Muscle of arm (tissue), 14 donors: ENCODE measurements at places on chromosomes 2 and 18. TPM values are rescaled to one million over a fixed set of nuclear protein-coding genes. Genes with fewer than 3 reads are reported as not detected.

Gene RGPD4
- not detected for polyA plus RNA-seq

Gene SH3RF3
- polyA plus RNA-seq, result 5.2 TPM

Gene MC4R
- 0.38 TPM for polyA plus RNA-seq

Gene ARHGEF4
- 7.7 TPM for polyA plus RNA-seq
